ENCODE measurements at places on chromosomes 12 and 14. TPM values are rescaled to one million over a fixed set of nuclear protein-coding genes. Genes with fewer than 3 reads are reported as not detected.

Gene LRRK2
- 2.1 TPM for total RNA-seq

Gene GLT1D1
- not detected for total RNA-seq

Gene TESPA1
- total RNA-seq: not detected

Gene TRIM9
- total RNA-seq: 9.0 TPM

Gene GXYLT1
- total RNA-seq: 13.1 TPM
